ENCODE measurements at places on chromosomes 6 and 20.

DNA sequence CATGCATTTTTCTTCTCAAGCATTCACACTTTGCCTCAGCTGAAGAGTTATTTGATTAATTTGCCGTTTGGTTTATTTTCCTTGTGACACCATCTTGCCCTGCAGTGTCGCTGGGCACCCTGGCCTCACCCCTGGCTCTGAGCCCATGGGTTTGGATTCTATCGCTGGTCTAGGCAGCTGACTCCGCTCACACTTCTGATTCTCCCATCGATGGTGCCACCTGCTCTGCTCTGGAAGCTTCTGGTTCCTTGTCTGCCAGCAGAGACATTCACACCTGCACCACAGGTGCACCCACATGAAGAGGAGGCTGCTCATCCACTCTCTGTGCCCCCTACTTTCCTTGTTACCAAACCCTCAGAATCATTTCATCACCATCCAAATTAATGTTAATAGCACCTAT lies 291.6 kb upstream of the CDH4 start:
- DNase-seq: no peak

GRCh38 chr20:43987531-43987930 lies 72.9 kb downstream of the TOX2 start:
- no peak for DNase-seq

GRCh38 chr6:132887204-132887603 lies 72.8 kb downstream of the RPS12 start:
- no peak for DNase-seq

GRCh38 chr20:44582311-44583025 lies at the start of gene PKIG:
PKIG (plus strand) TSS chr20:44582579; CDS start chr20:44614557, 31,978 bp downstream.
- DNase-seq: no peak

GRCh38 chr6:6701864-6702263 lies 113.3 kb downstream of the LY86 start:
- no peak for DNase-seq

GRCh38 chr20:11797156-11797555 lies 120.5 kb upstream of the BTBD3 start:
- peak; percentile 13 for DNase-seq

DNA sequence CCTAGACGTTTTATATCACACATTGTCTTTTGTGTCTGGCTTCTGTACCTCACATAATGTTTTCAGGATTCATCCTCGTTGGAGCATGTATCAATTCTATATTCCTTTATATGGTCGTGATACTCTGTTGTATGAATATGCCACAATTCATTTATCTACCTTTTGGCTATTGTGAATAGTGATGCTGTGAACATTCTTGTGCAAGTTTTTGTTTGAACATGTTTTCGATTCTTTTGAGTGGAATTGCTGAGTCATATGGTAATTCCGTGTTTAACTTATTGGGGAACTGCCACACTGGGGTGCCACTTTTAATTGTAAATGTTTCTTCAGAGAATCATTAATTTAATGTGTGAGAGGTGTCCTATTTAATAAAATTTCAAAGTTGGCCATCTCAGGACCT lies 101.2 kb downstream of the SLC35B3 start:
- DNase-seq: no peak
